Tibial nerve (tissue), 4 donors: ENCODE measurements at places on chromosomes 5 and 9.

DNA sequence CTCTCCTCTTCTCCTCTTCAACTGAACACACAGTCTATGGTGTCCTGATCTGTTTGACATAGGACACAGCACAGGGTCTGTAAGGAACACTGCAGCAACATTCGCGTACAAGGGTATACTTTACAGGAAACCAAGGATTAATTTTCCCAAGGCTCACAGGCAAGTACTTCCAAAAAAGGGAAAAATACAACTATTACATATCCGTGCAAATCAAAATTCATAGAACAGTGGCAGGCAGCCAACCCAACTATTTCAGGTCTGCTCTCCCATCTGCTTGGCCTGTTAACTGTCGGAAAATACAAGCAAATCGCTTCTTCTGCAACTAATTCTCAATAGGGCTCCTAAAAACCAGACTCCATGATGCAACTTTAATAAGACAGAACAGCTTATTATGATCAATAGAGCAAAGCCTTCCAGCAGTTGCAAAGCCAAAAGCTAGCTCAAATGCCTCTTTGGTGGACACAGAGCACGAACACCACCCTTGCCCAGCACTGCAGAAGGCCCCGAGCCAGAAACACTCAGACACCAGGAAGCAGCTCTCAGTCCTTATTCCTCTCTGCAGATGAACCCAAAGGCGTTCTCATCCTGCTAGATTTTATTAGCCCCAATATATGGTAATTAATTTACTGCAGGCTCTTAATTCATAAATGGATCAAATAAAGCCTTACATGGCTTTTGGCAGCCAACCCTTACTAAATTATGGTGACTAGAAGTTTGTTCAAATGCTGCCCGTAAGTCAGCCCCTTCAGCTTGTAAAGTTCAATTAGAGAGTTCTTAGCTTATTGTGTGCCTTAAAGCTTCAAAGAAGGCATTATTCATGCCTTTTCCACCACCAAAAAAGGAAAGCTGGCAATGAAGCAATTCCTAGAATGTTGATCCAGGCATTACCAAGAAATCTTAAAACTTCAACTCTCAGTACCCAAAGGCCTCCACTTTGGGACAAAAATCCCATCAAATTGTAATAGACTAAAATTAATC is 68.8 kb downstream of the ZNF608 start:
- no peak for DNase-seq

DNA sequence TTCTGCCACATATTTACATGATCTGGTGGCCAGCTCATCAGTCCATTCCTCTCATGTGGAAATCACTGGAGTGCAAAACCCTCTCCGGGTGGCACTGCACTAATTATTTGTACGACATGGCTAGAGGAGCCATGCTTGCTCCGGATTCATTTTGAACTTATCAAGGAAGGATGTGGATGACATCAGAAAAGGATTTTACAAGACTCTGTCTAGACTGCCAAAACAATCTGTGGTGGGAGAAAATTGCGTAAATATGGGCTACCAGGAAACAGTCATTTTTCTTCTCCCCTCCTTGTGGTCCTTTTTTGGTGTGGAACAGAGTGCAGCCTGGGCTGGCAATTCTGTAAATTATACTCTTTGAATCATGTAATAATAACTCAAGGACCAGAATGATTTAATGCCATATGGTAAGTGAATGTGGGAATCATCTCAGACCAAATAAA is 123.4 kb upstream of the IFNE start:
- DNase-seq, result no peak

GRCh38 chr5:151340004-151340403 is 7.4 kb downstream of the SLC36A2 start:
- DNase-seq, result no peak

DNA sequence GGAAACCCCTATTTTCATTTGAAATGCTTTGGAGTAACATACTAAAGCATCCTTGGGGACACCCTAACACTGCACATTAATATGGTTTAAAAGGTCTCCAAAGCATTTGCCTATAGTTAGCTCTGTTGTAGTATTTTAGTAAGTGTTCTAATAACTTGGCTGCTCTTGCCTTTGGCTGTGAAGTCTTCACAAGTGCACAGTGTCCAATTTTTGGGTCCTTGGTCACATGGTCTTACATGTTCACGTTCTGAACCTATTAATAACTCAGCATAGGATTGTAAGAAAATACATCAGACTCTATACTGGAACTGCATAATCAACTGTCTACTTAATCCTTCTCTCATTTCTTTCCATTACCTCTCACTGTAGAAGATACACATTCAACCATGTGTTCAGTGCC is 17.4 kb downstream of the ADAMTS19 start:
- no peak for DNase-seq

GRCh38 chr9:17065062-17065461 is 69.8 kb upstream of the CNTLN start:
- DNase-seq, result no peak

DNA sequence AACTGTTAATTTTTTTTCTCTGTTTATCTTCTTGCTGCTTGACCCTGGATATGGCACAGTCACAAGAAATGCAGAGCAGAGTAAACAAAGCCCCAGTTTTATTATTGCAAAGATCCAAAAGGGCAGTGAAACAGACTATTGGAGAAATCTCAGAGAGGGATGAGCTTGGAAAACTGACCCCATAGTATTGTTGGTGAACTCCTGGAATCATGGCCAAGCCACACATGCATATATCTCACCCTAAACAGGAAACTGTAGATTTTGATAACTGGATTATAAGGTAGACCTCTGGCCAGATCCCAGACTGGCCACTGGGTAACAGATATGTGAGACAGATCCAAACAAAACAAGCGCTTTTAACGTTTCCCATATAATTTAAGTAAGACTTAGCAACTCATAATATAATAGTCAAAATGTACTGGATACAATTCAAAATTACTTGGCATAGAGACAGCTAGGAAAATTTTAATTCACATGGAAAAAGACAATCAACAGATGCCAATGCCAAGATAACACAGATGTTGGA is 263.5 kb upstream of the SEMA6A start:
- no peak for DNase-seq

- DNase-seq, result no peak
These were observed 10.0 kb downstream of the TCF7 start for GRCh38 chr5:134124289-134125038.

- DNase-seq, result no peak
These were observed 49.1 kb downstream of the DOCK2 start for GRCh38 chr5:169686137-169686536.

GRCh38 chr5:87705876-87706275 is 293.1 kb upstream of the CCNH start:
- no peak for DNase-seq

DNA sequence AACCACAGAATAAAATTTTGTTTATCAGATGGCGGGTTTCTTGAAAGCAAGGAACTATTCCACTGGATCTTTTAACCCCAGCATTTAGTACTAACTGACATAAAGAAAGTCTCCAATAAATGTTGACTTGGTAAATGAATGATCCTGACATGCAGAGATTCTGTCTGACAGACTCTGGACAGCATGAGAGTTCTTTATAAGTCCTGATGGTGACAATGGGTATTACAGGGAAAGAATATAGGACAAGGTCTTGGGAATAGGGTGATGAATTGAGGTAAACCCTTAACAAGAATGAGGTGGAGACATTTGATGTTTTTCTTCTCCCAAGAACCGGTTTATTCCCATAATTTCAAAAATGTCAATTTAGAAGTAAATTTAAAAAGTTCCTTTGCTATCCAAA is 453.9 kb downstream of the TUSC1 start:
- DNase-seq, result no peak

DNA sequence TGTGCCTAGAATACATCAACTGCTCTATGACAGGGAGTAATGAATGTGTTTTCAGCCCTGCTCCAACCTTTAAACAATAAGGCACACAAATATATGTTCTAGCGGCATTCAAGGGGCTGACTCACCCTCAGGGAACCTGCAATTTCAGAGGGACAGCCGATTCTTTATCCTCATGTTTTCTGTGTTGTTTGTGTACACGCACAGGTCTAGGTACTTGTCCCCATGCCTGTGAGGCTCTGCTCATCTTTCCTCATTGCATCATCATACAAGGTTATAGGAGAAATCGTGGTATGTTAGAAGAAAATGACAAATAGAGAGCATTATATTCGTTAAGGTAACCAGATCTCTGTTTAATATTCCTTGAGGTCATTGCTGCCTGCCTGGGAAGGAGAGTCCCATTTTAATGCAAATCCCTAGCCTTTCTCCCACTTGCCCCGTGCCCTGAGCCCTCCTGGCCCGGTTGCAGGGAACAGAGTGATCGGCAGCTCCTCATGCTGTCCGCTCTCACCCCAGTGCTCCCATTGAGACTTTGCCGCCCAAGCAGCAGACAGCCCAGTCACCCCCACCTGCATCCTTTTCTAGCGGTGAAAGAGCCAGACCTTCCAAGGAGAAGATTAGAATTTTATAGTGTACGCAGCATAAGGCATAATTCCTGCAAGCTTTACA is 14.6 kb downstream of the MAP1B start:
- DNase-seq, result no peak

- no peak for DNase-seq
These were observed 61.9 kb downstream of the NSD1 start for GRCh38 chr5:177195307-177195952.

GRCh38 chr9:131496844-131497405 is 5.8 kb upstream of the POMT1 start:
- DNase-seq, result no peak

DNA sequence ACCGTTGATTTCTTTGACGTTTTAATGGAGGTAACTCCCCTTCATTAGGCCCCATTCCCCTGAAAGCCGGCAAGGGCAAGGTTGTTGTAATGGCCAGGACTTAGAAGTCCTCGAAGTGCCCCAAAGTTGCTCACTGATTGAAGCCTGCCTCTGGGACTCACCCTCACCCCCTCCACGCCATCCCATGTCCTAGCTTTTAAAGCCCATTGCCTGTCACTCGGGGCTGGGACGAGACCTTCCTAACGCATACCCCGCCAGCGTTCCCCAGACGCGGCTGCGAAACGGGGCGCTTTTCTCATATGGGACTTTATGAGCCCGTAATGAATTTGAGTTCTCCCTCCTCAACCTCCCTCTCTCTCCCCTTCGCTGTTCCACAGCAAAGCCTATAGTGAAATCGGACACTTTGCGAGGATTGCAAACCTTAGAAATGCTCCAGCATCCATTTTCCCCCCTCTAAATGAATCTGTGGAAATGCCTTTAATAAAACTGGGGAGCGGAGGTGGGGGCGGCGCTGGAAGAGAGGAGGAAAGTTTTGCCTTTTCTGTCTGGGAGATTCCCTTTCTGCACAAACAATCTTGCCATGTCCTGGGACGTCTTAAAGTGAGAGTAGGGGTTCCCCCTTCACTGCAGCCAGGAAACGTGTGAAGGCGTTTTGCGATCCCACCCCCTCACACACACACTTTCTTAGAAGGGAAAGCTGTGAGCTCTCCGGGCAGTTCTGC is 1.5 kb downstream of the PAPPA start:
- DNase-seq, result no peak

DNA sequence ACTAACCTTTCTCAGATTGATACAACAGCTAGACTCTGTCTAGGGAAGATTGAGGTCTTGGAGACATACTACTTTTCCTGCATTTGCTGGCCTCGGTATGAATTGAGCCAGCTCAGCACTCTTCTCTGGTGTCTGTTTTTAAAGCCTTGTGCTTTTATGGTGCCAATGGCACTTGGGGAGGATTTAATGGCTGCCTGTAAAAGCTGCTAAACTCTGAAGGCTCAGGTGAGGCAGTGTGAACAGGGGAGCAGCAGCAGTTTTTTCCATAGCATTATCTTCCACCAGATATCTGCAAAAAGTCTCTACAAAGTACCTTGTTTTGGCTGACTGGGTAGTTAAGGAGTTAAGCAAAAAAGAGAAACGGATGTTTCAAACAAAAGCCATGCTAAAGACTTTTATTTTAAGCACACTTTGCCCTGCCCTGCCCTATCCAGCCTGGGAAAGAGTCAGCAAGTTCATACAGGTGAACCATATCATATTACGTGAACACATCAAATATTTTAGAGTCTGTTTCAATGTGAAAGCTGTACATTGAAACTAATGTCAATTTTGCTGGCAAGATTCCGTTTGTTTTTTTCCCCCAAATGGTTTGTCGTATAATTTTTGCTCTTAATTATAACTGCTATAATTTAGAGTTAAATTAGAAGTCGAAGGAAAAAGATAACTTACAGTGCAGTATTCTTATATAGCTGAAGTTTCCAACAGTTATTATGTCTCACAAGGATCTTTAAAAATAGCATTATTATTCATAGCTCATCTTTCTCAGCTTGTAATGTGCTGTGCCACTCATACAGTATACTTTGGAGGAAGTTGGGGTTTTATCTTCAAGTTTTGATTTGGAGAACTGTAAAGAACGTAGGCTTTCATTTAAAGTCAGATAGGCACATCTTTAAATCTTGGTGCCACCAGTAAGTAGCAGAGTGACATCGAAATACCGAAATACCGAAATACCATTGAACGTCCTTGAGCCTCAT is 424.1 kb upstream of the CD180 start:
- no peak for DNase-seq

GRCh38 chr9:125841444-125841843 is 94.3 kb downstream of the PBX3 start:
- DNase-seq, result no peak

DNA sequence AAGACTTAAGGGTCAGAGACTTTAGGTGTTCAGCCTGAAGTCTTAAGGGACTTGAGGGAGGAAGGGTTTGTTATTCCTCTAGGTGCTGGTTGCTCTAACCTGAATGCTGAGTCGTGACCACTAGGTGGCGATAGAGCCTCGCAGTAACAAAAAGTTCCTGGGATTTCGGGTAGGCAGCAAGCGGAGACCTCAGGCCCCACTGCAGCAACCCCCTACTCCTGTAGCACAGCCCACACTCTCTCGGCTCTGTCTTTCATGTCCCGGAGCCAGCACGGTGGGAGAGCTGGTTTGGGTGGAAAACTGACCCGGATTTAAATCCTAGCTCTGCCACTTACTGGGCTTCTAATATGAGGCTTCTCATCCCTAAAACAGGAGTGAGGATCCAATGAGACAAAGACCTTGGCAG is 100.3 kb upstream of the PANK3 start:
- peak; percentile 70 for DNase-seq

GRCh38 chr9:130636648-130637020 is 27.8 kb upstream of the PRDM12 start:
- no peak for DNase-seq
